Esophagus muscularis mucosa (tissue), 4 donors: ENCODE measurements at places on chromosomes 5 and 9. TPM values are rescaled to one million over a fixed set of nuclear protein-coding genes. Genes with fewer than 3 reads are reported as not detected.

- H3K4me1 ChIP-seq: no peaks in the 10 kb centered on the region
- H3K4me3 ChIP-seq: no peak overlapping the region
- no peak overlapping the region for H3K27ac ChIP-seq
- no peaks in the 10 kb centered on the region for H3K27me3 ChIP-seq
Measured at GRCh38 chr5:109961751-109962150, 272.0 kb downstream of the MAN2A1 start.

GLRA1 gene
- total RNA-seq: not detected

DNA sequence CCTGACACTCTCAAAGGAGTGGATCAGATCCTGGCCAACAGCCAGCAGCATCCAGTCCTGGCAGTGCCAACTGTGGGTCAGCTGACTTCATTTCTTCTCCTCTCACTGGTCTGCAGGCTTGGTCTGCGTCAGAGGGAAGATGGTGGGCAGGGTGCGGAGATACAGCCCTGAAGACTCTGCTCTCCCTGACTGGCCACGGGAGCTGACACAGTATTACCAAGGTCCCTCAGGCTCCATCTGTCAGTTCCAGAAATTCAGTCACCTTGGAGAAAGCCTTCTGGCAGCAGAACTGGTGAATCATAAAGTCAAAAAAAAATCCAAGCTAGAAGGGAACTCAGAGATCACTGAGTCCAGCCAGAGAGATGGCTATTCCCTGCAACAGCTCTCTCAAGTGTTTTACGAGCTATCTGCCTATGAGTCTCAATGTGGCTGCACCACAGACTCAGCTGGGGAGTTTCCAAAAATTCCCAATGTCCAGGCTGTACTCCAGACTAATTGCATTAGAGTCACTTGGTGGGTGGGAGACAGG lies 27.9 kb downstream of the C1QTNF2 start:
- no peaks in the 10 kb centered on the region for H3K36me3 ChIP-seq
- H3K4me1 ChIP-seq: peaks cover 8% of the 10 kb centered on the region
- no peaks in the 10 kb centered on the region for H3K27me3 ChIP-seq
- H3K4me3 ChIP-seq: no peak overlapping the region
- no peak for DNase-seq
- no peak overlapping the region for H3K27ac ChIP-seq

DNA sequence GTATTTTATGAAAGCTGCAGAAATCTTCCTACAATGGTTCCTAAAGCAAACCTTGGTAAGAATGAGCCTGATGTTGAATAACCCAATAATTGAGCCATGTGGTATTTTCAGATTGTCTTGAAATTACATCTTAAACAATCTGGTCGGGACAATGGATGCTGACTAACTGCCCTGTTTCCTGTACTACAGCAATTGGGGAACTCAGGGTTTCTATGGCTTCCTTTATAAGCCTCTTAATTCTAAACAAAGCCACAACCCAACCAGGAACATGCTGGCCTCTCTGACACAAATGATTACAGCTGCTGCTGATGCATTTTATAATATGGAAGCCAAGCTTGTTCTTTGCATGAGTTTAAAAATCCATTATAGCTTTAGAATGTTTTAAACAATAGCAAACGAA lies 30.2 kb downstream of the PTPN3 start:
- no peak for DNase-seq
- H3K36me3 ChIP-seq: no peaks in the 10 kb centered on the region
- no peak overlapping the region for H3K27ac ChIP-seq
- H3K4me1 ChIP-seq: peaks cover 5% of the 10 kb centered on the region

MACROH2A1 gene
- 144 TPM for total RNA-seq

C9orf50 gene
- not detected for total RNA-seq
